ENCODE measurements at places on chromosomes 1 and 21. TPM values are rescaled to one million over a fixed set of nuclear protein-coding genes. Genes with fewer than 3 reads are reported as not detected.

DNA sequence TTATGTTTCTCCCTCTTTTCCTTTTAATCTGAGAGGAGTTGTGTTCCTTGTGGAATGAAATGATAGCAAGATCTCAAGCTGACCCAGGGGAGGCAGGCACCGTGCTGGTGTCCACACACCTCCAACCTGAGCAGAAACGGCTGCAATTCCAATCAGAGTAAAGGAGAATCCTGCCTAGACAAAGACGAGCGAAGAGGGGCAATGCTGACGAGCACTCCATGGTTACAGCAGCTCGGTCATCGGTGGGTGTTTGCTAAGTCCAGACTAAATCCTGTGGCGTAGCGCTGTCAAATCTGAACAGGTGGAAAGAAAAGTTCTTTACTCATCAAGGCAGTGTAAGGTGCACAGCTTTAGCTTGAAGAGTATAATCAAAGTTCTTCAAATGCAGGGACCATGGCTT is 74.8 kb downstream of the PLD5 start:
- DNase-seq = no peak

DNA sequence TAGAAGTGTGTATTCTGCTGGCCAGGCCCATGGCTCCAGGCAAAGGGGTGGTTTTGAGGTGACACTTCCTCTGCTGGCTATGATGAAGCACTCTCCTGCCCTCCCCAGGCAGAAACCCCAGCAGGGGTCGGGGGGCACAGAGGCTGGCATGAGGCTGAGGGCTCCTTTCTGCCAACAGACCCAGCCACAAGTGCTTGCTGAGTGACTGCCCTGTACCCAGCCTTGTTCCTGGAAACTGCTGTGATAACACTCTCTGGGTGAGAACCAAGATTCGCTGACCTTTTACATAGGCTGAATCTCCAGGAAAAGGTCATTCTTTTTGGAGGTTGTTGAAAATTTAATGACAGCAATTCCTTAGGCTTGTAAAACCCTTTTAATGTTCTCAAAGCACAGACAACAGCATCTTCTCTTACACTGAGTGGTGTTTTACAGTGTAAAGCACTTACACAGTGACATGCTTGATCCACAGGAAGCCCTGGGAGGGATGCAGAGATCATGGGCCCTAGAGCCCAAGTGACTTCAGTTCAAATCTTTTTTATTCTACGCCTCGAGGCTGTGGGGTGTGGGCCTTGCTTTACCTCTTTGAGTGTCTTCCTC is 155.5 kb upstream of the FGGY start:
- DNase-seq = no peak

GRCh38 chr1:115183721-115184259 is 94.5 kb upstream of the TSPAN2 start:
- DNase-seq = no peak

DNA sequence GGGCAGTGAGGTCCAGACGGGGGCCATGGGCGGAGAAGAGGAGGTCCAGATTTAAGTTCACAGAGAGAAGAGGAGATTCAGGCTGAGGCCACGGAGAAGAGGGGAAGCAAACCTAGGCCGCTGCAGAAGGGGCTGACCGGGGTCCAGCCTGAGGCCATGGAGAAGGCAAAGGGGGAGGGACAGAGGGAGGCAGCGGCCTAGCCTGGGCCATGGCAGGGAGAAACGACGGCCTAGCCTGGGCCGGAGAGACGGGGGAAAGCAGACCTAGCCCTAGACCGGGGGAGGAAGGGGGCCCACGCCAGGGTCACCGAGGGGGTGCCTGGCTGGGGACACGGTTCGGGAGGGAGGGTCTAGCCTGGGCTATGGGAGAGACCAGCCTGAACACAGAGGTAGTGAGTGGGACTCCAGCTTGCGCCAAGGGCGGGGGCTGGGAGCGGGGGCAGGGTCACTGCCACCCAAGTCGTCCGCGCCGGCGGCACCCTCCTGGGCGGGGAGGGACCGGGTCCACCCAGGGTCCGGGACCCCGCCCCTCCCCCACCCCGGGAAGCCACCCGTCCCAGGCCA is 459 bp downstream of the CAPZB start:
- DNase-seq = no peak

DNA sequence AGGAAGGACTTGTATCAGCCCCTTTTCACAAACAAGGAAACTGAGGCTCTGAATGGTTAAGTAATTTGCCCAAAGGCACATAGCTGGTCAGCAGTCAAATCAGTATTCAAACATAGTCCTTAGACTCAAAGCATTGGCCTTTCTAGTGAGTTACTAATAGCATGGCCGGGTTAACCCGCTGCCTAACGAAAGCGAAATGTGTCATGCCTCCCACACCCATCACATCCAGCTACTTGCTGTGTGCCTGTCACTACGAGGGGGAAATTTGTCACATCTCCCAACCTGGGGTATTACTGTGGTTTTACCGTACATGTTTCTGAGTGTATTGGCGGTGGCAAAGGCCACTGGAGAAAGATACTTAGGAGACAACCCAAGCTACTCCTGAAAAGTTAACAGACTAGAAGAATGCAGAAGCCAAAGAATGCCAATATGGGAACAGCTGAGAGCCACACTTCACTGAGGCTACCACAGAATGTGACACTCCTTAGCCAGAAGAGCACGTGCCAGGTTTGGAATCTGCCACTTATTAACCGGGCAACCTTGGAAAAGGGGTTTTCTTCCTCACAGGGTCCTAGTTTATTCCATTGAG is 363.5 kb downstream of the KCNH1 start:
- no peak for DNase-seq

DNA sequence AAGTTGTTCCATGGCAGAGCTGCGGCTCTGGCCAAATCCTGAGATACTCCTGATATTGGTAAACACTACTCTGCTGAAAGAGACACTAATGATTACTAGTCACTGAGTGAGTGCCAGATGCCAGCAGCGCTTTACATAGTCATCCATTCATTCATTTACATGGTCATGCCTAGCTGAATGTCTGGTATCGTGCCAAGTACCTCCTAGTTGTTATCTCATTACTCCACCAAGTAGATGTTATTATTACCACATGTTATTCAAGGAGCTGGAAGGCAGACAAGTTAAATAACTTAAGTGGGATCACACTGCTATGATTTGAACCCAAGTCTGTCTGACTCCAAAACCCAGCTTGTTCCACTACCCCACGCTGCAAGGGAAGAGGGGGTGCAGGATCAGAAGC is 4.7 kb downstream of the OLFML2B start:
- no peak for DNase-seq

DNA sequence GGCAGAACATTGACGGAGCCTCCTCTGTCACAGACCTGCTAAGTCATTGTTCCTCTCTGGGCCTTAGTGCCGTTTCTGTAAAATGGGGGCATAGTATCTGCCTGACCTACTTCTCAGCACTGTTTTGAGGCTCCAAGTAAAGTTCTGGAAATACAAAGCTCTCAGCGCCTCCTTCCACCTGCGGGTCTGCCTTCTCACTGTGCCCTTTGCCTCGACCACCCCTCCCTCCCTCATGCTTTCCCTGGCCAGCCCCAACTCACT is 15.4 kb upstream of the WASF2 start:
- DNase-seq = peak; percentile 34

DNA sequence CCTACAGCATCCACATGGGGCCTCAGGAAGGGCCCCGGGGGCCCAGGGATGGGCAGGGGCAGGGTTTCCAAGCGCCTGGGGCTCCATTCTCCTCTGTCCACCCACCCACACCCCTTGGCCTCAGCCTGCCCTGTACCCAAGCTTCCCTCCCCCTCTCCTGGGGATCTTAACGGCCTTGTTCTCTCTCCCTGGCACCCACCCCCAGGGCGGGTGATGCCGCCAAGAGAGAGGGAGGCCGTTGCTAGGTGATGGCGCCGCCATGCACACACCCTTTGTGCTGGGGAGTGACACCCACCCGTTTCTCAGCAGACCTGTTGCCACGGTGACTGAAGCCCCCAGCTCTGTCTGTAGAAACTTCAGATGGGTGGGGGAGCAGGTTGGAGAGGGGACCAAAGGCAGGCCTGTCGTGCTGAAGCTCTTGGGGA is 7.6 kb downstream of the GPR37L1 start:
- DNase-seq = no peak

DNA sequence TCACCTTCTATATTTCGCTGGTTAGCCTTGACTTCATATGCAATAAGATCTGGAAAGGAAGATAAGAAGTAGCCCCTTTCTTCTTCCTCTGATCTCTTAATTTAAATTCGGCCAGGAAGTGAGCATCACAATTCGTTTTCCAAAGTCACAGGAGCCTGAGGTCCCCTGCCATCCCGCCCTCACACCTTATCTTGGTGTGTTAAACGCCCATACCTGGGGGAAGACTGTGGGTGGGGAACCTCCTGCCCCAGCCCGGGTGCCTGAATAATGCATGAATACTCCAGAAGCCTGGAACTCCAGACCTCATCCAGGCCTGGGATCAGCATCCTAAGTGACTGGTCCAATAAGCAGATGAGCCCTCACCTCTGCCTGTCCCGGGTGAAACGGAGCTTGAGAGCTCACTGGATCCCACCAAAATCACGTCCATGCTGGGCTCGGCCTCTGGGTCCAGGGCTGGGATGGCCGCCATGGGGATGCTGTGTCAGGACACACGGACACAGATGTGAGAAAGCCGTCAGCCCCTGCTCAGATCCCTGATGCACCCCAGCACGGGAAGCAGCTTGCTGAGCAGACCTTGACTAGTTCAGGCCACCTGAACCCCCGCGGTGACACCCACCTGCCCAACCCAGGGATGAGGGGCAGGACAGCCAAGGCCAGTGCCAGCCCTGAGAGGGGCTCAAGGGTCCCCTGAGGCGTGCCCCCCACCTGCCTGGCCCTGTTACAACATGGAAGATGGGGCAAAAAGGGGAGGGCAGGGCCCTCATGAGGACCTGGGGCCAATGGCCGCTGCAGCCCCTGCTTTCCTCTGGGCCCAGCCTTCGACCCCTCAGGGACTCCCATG is 686 bp downstream of the DNMT3L start:
- peak; percentile 83 for DNase-seq

DNA sequence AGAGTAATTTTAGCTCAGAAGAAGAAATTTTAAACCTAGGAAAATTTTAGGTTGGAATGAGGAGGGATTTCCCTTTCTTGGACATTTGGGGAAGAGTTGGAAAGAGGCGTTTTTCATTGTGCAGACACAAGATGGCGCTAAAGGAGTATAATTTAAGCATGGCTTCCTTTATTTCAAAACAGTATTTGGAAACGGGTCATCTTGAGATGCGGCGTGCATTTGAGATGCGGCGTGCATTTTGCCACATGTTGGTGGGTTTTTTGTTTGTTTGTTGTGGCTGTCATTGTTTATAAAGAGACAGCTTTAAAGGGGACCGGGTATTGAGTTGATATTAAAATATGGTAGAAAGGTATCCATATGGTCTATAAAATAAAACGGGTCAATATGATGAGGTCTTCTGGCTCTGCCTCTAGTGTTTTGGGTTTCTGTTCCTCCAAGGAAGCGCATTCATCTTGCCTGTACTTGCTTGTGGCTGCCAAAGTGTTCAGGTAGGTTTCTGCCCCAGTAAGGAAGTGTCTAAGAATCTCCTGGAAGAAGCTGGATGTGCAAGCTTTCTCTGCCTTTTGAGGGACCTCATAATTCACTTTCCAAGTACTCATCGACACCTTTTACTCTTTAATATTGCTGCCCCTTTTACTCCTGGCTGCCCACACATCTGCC is 210.3 kb downstream of the SLC35F3 start:
- DNase-seq = no peak

RXFP4 gene
- not detected for total RNA-seq

CFAP45 gene
- 0.73 TPM for total RNA-seq

FOXO6 gene
- total RNA-seq = 3.2 TPM

C4BPA gene
- total RNA-seq = not detected

PKLR gene
- total RNA-seq = not detected

SELENON gene
- total RNA-seq = 99.5 TPM

GLRX2 gene
- total RNA-seq = 27.6 TPM

FAM3B gene
- total RNA-seq = not detected

NECTIN4 gene
- total RNA-seq = 0.12 TPM
